ENCODE measurements at places on chromosomes 3 and 15.

GRCh38 chr3:48180531-48181253 is 7.5 kb downstream of the CDC25A start:
- no peak for DNase-seq

DNA sequence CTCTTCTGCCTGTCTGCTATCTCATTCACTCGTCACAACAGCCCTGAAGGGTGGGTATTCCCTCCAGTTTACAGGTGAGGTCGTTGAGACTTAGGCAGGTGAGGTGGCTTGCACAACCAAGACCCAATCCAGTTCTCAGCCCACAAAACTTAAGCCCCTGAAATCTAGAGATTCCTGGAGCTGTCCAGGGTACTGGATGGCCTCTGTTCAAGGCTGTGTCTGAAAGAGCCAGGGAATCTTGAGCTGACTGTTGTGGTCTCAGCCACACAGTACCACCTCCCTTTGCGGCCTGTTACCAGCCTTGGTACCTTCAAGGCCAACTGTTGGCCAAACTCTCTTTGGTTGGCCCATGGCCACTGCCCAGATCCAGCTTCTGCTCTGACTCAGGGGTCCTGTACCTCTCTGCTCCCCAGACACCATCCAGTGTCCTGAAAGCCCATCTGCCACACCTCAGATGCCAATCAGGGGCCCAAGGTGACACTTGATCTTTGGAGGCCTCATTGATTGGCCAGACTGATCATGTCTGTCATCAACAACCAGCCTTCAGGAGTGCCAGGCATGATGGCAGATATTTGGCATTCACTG is 10.9 kb upstream of the FAM107A start:
- no peak for DNase-seq

DNA sequence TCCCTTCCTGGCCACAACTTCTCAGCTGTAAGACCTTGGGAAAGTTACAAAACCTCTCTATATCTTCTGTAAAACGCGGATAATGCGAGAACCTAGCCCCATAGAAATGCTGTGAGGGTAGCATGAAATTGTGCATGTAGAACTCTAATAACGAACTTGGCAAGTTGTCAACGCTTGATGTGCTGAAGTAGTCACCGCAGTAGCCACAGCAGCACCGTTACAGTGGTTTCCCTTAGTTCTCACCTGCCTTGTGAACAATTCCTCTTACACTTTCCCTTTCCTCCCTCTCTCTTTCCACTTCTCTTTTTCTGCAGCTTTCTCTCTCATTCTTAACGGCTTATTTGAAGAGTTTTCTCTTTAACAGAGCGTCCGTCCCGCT is 447 bp upstream of the SHQ1 start:
- peak; percentile 99 for DNase-seq

GRCh38 chr3:20622304-20622703 is 436.3 kb upstream of the SGO1 start:
- no peak for DNase-seq

DNA sequence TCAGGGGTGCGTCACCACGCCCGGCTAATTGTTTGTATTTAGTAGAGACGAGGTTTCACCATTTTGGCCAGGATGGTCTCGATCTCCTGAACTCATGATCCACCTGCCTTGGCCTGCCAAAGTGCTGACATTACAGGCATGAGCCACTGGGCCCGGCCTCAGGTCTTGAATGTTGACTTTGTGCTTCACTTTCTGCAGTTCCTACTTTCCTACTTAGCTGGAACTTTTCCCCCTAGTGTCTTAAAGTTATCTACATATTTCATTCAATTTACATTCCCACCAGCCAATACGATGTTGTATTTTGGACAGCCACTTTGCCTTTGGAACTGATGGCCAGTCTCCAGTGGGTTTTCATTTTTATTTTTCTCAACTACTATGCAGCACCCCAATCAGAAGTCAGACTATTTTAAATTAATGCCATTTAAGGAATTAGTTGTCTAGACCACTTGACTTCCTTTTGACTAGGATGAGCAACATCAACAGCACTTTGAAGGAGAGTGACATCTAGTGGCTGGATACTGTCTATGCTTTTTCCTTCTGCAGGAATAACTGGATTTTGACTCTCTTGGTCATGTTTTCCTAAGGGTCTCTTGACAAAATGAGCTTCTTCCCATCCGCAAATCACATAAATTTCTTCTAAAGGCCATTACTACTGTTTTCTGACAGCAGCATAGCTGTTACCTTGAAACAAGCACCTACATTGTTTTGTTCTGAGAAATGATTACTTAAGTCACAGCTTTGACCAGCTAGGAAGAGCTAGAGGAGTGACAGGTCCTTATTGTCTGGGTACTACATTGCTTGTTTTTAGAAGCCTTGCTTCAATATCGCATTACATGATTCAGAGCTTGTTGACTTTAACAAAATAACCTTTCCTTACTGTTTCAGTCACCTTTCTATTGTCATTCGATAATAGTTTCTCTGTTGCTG is 140.2 kb downstream of the ITPR1 start:
- DNase-seq = peak; percentile 58

GRCh38 chr15:98935736-98936135 is 71.9 kb downstream of the PGPEP1L start:
- DNase-seq = no peak

GRCh38 chr15:57079931-57080620 is 161.6 kb downstream of the TCF12 start:
- peak; percentile 54 for DNase-seq

DNA sequence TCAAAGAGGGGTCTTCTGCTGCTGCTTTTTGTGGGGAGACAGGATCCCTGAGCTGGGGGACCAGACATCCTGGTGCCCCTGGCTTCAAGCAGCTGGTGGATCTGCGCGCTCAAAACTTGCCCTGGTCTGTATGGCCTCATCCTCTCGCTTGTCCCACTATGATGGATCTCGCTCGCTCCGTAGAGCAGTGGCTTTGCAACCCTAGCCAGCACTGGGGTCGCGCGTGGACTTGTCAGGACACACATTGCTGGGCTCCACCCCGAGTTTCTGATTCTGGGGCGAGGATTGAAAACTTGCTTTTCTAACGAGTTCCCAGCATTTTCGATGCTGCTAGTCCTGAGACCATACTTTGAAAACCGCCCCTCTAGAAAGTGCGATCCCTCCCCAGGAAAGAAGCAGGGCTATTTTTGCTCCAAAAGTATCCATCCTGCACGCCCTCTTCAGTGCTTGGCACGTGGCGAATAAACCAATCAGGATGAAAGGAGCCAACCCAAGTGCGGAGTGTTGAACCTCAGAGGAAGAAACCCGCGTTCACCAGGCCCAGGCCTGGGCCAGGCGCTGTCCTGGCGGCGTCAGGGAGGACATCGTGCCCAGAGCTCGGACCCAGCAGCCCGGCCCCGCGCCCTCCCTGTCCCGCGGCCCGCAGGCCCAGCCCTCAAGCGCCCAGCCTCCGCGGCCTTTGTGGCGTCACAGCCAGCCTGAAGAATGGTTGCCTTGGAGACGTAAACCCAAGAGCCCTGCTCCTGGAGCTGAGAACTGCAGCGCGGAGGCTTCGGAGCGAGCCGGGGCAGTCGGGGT is at the start of gene CFAP100:
TSS of gene CFAP100 (plus strand) at position 731 of the 798 bp plus-strand sequence. CDS start 1,092 bp downstream, outside the sequence.
- DNase-seq = no peak

- DNase-seq = no peak
These were observed 61.5 kb downstream of the LMCD1 start for GRCh38 chr3:8563146-8563545.

GRCh38 chr3:136343873-136344555 is 93.9 kb downstream of the PCCB start:
- DNase-seq = no peak

GRCh38 chr3:149507491-149508324 is 33.2 kb downstream of the TM4SF4 start:
- no peak for DNase-seq

DNA sequence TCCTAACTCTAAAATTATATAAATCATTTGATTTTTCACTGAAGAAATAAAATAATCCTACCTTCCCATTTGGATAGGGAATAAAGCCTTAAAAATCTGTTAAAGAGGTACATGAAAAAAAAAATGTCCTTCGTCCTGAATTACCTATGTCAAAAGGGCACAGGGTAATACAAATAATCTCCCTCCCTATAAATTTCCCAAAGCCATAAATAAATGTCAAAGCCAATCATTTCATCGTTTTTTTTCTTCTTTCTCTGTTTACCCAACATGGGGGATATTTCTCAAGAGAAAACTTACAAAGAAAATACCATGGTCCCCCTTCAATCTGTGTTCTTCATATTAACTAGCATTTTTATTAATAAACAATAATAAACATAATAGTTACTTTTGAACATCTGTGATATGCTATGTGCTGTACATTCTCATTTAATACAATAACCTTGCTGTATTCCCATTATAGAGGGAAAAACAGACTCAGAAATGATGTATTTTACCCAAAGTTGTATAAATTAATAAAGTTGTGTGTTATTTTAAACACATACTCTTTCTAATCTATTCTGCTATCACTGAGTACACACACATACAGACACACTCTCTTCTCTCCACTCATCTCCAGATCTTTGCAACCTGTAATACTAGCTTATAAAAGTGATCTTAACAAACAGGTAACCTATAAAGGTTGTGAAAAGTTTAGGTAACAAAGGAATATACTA is 910 bp upstream of the ANKRD28 start:
- no peak for DNase-seq

DNA sequence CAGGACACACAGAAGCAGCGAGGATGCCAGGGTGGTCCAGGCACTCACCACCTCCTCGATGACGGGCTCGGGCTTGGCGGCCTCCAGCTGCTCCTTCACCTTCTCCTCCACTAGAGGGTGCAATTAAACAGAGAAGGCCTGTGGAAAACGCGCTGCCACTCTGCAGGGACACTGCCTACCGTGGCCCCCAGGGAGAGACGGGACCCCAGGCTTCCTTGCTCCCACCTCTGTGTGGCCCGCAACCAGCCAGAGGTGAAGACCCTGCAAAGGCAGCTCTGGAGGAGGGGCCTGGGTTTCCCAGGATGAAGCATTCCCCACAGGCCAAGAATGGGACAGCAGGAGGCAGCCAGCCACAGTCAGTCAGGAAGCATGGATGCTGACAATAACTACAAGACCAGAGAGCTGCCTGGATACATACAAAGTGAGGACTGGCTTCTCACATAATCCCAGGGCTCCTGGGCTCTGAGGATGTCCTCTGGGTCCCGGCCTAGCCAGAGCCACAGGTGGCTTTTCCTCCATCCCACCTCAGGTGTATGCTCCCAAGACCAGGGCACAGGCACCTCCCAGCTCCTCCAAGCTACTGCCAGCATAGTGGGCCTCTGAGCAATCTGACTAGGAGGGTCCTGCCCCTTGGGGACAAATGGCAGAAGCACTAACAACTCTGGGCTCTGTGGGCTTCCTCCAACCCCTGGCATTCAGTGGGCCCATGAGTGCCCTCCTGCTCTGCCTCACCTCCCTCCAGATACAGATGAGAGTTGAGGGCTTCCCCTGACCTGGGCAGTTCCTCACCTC is 46.2 kb downstream of the PTH1R start:
- peak; percentile 36 for DNase-seq

- DNase-seq = peak; percentile 32
These were observed 49.4 kb upstream of the SYNPR start for GRCh38 chr3:63228677-63229076.

GRCh38 chr3:114213292-114213626 is 24.1 kb downstream of the ZNF80 start:
- no peak for DNase-seq

DNA sequence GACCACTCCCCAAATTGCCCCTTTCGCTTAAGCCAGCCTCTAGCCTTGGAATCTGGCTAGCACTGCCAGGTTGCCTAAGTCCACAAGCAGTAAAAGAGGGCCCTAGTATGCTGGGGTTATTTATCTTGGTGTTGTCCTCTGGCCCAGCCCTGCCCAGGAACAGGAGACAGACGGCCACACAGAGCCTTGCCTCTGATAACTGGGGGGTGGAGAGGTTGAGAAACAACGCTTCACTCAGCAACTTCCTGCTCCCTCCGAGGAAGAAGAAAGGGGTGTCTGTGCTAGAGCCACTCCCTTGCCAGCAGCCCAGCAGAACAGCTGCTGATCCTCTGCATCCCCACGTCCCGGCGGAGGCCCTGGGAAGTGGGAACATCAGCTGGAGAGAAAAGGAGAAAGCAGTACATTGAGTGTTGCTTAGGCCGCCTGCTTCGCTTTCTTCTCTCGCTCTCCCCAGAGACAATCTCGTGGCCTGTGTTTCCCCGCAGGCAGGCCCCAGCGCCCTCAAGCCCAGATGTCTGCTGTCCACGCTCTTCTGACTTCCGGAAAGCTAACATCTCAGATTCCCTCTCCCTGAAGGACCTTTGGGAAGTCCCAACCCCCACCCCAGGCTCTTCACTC is 22.6 kb upstream of the C3orf70 start:
- no peak for DNase-seq

DNA sequence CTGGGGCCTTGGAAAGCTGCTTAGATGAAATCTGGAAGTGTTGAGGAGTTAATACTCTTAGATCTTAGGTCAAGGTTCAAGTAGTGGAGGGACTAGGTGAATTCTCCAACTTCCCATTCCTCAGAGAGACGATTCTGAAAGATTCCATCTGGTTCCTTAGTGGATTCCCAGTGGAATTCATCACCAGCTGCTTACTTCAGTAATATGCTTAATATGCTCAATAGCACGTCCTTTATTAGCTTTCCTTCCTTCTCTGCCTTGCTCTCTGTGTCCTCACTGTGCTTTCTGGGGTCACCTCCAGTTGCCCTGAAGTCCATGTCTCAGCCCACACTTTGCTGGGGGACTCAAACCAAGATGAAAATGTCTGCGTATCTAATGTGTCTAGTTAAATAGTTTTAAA is 31.0 kb downstream of the CEP63 start:
- DNase-seq = no peak

DNA sequence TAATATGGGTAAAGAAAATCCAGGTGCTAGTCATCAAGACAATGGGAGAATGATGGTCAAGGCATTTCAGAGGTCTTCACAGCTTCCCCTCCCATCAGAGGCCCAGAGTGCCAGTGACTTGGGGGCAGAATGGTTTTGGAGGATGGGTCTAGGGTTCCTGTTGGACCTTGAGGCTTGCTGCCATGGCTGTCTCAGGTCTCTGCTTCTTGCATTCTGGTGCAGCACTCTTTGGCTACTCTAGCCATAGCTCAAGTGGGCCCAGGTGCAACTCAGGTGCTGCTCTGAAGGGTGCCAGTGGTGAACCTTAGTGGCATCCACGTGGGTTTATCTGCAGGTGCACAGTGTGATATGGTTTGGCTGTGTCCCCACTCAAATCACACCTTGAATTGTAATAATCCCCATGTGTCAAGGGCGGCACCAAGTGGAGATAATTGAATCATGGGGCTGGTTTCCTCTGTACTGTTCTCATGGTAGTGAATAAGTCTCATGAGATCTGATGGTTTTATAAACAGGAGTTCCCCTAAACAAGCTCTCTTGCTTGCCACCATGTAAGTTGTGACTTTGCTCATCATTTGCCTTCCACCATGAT is 48.5 kb upstream of the PEX5L start:
- DNase-seq = peak; percentile 47

DNA sequence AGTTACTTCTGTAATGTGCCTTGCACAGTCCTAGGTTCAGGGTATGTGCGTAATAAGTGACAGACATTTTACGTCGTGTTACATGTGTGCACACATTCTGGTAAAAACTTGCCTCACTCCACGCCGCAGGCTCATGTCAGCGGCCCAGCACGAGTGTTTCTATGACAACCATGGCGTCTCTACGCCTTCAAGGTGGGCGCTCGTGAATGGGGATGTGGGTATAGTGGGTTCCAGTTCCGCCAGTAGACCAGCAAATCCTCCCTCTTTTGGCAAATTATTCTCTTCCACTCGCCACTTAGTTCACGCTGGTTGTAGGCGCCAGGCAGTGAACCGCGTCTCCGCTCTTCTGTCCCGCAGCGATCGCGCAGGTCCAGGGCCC is 40.3 kb downstream of the CHST14 start:
- DNase-seq = no peak
